CD4-positive, alpha-beta T cell treated with Interleukin-4 for 1 hour (primary cell): ENCODE measurements at places on chromosomes 7 and 10.

GRCh38 chr7:7707806-7708205 lies 10.6 kb downstream of the RPA3 start:
- no peak for DNase-seq

DNA sequence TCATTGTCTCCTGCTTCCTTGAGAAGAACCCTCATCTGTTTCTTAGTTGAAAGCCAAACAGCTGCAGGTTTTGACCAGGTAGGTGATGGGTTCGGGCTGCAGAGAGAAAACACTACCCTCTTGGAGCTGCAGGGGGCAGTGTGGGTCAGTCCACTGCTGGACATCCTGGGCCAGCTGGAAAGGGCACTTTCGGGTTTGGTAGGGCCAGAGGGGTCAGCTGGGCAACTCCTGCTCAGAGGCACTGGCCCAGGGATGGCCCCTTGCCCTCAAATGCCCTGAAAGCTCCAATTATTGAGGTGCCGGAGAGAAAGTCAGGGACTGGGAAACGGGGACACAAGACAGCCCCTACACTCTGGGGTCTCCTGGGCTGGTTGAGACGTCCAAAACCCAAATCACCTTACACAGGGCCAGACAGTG lies 90.7 kb downstream of the MKI67 start:
- peak; percentile 67 for DNase-seq

DNA sequence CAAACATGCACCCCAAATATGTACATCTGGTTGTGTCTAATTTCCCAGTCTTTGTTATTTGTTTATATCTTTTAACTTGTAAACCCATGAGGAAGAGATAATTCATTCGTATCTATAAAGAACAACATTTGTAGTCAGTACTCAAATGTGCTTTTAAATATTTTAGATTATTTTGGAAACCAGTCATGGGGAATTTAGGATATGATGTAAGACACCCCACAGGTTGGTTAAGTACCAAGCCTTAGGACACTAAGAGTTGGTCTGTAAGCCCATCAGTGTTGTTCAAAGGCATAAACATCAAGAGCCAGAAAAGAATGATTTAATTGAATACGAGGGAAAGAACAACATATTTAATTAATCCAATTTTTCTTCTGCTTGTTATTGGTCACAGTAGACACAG lies 421.1 kb upstream of the SEMA3C start:
- DNase-seq, result no peak

GRCh38 chr10:69445041-69445440 lies 6.2 kb upstream of the TSPAN15 start:
- DNase-seq, result no peak

- no peak for DNase-seq
Measured at GRCh38 chr10:1741450-1741849, 4.1 kb upstream of the ADARB2 start.

GRCh38 chr10:4460267-4460666 lies 365.7 kb upstream of the AKR1E2 start:
- DNase-seq, result no peak

GRCh38 chr10:115918812-115919211 lies 354.2 kb downstream of the GFRA1 start:
- no peak for DNase-seq

DNA sequence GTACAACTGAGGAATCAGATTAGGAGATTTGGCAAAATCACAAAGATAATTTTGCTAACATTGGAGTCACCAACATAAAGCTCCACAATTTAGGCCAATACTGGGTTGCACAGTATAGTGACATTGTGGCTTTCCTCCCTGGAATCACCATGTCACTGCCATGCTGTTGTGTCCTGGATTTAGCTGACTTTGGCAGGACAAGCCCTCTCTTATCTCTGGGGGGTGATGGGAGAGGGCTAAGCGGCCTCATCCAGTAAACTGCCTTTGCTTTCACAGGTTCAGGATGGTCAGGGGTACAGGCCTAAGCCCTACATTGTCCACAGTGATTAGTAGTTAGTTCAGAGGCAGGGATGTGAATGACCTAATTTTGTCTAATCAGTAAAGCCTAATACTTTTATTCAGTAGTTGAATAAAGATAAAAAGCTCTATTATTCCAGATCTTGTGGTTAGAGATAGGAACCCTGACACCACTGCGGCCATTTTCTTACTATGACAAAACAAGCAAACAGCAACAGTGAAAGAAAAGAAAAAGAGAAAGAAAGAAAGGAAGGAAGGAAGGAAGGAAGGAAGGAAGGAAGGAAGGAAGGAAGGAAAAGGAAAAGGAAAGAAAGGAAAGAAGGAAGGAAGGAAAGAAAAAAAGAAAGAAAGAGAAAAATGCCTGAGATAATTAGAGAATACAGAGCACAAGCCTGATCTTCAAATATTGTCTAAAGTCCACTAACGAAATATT lies 140.1 kb downstream of the ETV1 start:
- DNase-seq, result no peak

GRCh38 chr7:145123502-145123901 lies 287.6 kb upstream of the TPK1 start:
- DNase-seq, result no peak

DNA sequence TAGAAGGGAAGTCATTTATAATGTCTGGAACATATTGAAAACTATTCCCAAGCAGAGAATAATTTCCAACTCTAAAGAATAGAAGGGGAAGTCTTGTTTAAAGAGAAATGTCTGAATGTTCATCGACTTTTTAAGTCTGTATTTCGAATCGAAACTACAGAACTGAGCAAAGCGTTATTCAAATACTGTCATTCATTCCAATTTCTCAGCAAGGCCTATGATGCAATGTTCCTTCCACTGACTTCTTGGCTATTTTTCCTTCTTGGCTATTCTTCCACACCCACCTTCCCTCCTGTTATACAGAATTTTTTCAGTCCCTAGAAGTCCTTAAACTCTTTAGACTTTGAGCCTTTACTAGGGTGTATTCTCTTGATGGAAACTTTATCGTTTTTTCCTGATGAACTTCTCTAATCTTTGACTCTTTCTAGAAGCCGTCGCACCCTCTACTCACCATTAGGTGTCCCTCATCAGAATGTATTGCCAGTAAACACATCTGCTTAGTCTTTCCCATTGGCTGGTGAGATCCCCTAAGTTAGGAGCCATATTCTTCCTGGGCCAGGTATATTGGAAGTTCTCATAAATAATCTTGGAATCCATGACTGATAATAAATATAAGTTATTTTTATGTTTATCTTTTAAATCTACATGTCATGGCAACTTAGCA lies 235.7 kb upstream of the CCDC6 start:
- DNase-seq, result no peak

DNA sequence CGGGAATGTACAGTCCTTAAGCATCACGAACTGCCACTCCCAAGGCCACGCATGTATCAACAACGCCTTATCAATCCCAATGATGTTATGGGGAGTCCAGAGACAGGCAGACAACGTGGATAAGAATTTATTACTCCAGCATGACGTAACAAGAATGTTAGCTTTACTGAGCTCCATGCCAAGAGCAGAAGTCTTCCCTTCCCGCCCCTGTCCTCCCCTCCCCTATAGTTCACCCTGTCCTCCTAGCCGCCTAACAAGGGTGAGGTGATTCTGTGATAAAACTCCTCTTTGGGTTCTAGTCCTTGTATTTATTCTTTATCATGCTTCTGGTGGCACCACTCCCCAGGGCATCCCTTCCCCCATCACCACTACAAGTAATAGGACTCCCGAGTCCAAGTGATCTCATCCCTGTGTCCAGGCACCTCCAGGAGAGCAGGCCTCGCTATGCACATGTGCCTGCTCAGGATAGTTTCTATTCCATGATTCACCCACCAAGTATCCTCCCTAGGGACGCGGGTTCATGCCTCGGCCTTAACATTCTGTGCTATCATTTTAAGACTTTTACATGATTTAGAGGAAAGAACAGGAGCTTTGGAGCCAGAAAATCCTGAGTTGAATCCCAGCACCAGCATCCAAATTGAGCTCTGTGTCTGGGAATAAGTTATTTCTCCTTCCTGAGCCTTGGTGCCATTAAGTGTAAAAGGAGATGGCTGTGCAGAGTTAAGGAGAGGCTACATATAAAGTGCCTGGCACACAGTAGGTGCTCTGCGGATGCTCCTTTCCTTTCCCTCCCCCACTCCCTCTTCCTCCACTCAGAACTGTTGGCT lies 15.4 kb downstream of the GSDME start:
- DNase-seq, result no peak

DNA sequence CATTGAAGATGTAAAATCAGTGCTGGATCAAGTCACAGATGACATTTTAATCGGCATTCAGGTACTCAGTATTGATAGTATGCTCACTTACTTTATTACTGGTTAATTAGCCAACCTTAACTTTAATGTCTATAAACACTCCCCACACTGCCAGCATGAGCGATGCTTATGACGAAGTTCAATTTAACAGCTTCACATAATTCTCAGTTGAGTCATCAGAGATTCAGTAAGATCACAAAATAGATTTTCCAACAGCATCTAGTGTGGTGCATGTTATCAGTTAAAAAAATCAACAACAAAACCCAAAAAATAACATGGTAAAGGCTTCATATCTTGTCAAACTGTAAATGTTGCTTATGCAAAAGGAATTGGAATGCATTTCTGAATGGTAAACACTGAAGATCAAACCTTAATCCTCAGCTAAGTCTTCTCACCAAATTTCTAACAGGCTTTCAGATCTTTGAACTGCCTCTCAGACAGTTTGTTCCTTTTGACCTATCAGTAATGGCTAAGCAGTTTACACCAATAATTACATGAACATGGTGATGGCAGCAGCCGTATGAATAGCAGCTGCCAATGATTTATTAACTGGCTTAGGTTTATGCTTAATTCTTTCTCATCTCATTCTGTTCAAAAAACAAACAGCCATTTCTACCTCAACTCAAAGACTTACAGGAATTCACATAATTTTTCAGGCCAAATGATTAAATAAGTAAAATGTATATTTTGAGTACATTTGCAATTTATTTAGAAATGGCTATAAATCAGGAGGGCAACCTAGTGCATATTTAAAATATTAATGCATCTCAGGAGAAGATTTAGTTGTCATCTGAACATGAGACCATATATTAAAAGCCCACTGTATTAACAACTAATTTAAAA lies 98.5 kb downstream of the CABCOCO1 start:
- DNase-seq, result no peak

DNA sequence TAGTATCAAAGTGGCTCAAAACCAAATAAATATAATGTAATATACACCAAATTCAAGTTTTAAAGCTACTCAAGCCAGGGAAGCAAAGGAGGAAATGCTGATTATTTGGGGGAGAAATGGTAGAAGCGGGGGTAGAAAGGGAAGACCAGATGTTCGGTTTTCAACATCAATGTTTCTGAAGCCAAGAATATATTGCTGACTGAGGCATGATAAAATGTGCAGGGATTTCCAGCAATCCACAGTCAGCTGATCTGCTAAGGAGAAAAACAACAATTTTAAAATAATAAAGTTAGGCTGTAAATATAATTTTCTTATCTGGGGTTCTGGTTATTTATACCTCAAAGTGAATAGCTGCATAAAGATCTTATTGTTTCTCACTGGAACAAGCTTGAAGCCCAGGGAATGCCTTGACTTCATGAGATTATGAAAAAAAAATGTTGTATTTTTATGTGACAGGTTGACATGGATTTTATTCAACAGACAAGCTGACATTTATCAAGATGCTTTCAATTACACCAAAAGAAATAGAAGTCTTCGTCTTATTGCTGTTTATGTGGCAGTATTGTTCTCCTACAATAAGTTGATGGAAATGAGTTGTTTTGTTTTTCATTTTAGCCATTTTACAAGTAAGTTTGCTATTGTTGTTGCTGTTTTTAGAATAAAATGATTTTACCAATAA lies 28.6 kb upstream of the BMPER start:
- DNase-seq, result no peak

- DNase-seq, result no peak
Measured at GRCh38 chr7:26237035-26237807, 35.7 kb downstream of the CBX3 start.

DNA sequence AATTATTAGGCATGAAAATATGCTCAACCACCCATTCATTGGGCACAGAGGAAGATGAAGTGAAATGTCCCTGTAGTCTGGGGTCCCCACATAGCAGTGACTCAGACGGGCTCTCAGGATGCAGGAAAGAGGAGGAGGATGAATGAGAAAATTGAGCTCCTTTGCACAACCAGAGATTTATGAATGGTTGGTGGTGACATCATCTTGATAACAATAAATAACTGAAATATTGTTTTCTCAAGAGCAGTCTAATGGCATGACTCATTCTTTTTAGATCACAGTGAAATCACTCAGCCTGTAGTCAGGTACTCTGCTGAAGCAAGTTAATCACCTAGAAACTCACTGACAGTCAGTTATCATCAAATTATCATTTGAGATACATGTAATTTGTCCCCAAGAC lies 254.1 kb downstream of the RELN start:
- no peak for DNase-seq

GRCh38 chr10:86648704-86649427 lies 5.5 kb upstream of the OPN4 start:
- no peak for DNase-seq

- DNase-seq, result no peak
Measured at GRCh38 chr10:77825965-77826364, 100.6 kb downstream of the DLG5 start.

GRCh38 chr7:55563596-55564325 lies 8.5 kb downstream of the VOPP1 start:
- DNase-seq, result no peak

- no peak for DNase-seq
Measured at GRCh38 chr7:146926841-146927240, 810.2 kb downstream of the CNTNAP2 start.

GRCh38 chr7:5694912-5695726 lies 86.3 kb downstream of the RNF216 start:
- DNase-seq, result peak; percentile 83

- DNase-seq, result no peak
Measured at GRCh38 chr10:60323162-60323561, 66.5 kb downstream of the ANK3 start.

DNA sequence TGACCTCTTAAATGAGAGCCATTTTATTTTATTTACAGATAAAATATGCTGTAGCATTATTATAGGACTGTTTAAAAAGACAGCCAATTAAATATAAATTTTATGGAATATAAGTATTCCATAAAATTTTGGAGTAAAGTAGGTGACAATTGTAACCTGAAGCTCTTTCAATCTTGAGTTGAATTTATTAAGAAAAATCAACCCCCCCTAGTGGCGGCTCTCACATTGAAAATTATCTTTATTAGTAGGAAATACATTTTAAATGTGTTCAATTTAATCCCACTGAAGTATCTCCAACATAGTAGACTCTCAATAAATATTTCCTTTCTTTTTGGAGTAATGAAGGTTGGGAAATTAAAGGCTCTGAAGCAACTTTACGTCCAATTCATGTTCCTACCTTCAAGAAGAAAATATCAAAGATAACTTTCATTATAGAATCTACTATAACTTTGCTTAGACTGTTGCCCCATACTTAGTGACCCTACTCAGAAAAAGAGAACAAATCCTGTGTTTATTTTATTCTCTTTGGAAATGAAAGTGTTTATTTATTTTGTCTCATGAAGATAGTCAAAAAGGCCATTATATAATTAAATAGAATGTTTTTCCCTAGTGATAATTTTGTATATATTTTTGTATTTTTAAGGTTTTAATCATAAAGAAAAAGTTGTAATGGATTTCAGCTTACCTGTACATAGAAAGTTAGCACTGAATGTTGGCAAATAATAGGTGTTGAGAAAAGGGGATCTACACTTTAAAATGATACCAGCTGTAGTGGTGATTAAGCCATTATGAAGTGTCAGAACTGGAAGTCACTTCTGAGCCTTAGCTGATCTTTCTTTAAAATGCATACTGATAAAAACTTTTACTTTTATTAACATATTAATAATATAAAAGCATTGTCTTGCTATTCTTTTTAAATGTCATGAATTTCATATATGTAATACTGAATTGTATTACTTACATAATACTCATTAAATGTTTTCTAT lies 3.3 kb downstream of the AHR start:
- DNase-seq, result no peak
